GM04503 (cell line): ENCODE measurements at places on chromosomes 12 and 14.

GRCh38 chr12:53561590-53561953 is 54.3 kb upstream of the NPFF start:
- peak; percentile 81 for DNase-seq

GRCh38 chr12:2290091-2290490 is 237.3 kb downstream of the CACNA1C start:
- no peak for DNase-seq

DNA sequence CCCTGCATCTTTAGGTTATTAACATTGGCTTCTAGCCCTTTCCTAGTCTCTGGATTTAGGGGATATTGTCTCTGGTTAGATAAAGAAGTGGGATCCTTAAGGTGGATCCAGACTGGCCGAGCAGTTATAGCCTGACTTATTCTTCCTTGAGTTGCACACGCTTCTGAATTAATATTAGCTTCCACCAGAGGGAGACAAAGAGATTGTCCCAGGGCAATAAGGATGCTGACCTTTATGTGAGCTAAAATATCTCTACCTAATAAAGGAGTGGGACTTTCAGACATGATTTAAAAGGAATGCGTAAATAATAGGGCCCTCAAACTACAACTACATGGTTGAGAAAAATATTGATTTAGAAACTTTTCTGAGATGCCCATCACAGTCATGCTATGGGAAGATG is 139.7 kb downstream of the SLCO1B3 start:
- no peak for DNase-seq

- no peak for DNase-seq
Measured at GRCh38 chr12:23236811-23237210, 611.8 kb downstream of the ETNK1 start.

GRCh38 chr14:68685419-68686204 is 107.3 kb downstream of the ZFP36L1 start:
- DNase-seq = no peak

DNA sequence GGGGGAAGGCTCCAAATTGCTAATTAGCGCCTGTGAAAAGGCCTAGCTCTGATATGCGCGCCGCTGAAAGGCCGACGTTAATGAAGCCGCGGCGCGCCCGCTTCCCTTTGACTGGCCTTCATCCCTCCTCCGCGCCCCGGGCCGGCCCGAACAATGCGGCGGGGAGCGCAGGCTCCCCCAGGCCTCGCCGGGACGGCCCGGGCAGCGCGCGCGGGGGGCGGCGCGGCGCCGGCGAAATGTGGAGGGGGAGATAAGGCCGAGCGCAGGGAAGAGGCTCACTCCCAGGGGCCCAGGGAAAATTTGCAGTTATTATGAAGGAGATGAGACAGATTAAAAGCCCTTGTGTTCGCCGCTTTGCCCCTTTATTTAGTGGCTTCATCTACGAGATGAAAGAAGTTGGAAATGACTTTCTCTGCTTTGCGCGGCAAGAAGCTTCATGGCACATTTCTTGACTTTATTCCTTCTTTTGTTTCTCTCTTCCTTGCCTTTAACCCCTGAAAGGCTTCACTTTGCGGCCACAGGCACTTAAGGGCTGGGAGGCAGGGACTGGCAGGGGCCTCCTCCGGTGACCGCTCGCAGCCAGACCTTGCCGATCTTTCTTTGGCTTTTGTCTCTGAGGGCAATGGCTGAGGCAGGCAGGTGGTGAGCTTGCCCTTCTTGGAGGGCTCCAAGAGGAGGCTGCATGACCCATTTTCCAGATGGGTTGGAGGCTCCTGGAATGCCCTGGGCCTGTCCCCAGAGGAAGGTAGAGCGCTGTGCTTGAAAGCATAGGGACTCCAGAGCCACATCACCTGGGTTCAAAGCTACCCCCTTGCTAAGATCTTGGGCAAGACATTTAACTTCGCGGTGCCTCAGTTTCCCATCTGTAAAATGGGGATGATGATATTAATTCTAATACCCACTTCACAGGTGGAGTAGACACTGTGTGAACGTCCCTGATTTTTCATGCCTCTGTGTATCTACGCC is 12.7 kb upstream of the GPATCH2L start:
- no peak for DNase-seq

DNA sequence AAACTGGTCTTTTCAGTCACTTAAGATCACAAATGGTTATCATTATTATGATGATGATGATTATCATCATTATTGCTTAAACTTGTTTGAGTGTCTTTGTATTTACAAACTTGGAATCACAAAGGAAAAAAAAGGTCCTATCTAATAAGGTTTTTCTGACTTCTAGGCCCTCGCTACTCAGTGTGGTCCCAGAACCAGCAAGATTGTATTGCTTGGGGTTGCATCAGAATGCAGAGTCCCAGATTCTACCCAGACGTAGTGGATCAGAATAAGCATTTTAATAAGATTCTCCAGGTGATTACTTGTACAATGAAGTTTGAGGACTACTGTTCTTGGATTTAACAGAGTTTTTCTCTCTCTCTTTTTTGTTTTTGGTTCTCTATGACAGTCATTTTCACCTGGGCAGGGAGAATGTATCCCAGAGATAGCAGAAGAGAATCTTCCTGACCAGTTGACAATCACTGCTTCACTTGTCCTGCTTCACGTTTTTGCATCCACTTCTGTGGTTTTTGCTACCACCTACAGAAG is 29.3 kb upstream of the PPP1R12A start:
- no peak for DNase-seq

DNA sequence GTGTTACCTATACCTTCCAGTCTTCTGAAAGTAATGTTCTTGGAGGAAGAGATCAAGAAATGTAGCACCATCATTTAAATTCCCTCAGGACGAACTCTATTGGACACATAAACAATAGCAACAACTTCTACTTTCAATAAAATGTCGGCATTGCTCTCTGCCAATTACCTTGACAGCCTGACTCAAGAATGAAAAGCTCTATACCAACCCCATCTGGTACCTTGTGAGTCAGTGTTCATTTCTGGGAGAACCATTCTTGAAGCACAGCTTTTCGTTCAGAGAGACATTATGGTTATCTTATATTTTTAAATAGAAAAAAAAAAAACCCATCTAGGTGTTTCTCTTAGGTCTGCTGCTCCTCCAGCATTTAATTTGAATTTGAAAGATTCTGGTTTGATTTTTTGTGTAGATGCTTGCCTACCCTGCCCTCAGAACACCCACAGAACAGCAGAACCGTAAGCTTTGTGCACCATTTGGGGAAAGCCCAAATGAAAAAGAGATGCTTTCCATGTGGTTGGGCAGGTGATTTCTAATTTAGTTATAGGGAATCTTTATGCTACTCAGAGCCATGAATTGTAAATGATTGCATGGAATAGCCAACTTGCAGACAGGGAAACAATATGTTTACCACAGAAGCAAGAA is 156.0 kb downstream of the SAMD4A start:
- no peak for DNase-seq

- DNase-seq = no peak
Measured at GRCh38 chr14:101328412-101329028, 232.8 kb upstream of the DIO3 start.

GRCh38 chr14:69573831-69574262 is 824 bp downstream of the CCDC177 start:
- DNase-seq = no peak

DNA sequence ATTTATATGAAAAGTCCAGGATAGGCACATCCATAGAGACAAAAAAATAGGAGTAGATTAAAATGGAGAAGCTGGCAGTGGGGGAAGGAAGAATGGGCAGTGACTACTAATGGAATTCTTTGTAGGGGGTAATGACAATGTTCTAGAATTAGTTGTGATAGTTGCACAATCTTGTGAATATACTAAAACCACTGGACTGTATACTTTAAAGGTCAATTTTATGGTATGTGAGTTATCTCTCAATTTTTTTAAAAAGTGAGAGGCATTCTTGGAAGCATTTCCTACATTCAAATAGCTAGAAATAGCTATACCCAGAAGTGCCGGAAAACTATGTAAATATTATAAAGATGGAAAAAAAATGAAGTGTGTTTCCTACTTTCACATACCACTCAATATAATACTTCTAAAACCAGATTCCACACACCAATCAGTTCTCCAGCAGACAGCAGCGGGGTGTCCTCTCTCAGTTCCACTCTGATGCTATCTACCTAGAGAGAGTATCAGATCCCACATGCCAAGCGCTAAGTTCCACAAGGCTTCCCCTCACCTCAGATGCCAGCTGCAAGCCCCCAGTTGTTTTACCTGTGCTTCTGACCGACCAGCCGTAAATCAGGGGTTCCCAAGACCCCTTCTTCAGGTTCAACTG is 41.7 kb upstream of the NID2 start:
- no peak for DNase-seq

GRCh38 chr12:112239881-112240280 is 114.5 kb downstream of the TRAFD1 start:
- DNase-seq = no peak

DNA sequence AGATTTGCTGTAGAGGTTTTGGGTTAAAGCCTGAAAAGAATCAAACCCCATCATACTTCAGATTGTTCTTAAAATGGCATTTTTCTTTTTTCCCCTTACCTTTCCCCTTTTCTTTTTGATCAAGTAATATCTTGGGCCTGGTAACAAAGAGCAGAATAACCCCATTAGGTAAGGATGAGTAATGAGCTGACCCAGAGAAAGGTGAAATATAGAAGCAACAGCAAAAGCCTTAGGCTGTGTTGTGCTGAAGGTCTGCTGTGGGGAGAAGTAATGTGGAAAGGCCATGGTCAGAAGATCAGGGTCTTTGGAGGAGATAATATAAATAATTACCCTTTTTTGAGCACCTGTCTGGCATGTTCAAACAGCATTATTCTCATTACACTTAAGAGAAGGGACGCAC is 42.3 kb downstream of the MIA2 start:
- DNase-seq = no peak

DNA sequence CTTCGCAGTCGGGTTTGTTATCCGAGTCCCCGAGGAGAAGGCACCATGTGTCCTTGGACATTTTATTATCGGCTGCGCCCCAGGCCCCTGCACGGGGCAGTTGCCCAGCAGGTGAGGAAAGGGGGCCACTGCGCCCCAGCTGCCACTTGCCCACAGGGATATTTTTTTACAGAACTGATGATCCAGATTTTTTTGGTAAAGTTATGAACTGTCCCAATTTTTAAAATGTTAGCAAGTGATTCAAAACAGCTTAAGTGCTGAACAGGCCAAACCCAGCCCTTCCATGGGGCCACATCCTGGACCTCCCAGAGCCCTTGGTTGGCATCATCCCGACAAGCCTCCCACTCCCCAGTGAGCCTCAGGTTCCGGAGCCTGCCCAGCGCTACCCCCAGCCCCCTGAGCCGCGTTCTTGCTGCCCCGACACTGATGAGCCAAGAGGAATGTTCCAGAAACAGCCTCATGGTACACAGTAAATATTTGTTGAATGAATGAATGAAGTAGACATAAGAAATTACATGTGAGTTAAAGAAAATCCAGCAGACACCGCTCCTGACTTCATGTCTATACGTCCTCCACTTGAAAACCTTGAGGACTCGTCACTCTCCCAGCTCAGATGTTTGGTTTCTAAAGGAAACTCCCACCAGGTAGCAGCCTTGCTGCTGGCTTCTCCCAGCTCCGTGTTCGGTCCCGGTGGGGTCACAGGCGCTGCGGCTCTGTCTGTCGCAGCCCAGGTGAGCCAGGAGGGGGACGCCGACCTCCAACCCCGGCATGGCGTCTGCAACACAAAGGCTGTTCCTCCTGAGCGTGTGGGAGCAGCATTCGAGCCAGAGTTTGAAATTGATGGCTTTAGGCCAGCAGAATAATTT is 88.5 kb downstream of the ADGRD1 start:
- no peak for DNase-seq

- DNase-seq = no peak
Measured at GRCh38 chr12:116213014-116213413, 64.5 kb downstream of the MED13L start.

GRCh38 chr12:132422040-132422380 is 67.9 kb upstream of the FBRSL1 start:
- no peak for DNase-seq

DNA sequence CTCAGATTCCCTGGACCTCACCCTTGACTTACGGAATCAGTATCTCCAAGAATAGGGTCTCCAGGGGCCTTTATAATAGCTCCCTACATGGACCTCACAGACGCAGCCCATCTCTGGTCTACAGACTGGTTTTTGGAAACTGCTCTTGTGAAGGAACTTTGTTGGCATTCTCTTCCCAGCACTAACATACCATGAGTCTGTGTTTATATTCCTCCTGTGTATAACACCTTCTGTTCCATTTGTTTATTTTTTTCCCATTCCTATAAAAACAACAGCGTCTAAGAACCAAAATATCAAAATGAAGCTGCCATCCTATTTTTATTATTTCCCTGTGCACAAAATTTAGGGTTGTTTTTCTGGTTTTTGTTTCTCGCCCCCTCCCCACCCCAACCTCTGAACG is 131.1 kb downstream of the NEDD1 start:
- no peak for DNase-seq

DNA sequence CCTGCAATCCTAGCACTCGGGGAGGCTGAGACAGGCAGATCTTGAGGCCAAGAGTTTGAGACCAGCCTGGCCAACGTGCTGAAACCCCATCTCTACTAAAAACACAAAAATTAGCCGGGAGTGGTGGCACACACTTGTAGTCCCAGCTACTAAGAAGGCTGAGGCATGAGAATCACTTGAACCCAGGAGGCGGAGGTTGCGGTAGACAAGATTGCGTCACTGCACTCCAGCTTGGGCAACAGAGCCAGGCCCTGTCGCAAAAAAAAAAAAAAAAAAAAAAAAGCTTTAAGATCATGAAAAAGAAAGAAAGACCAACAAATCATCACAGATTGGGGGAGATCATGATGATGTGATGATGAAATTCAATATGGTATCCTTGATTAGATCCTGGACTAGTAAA is 30.6 kb downstream of the WDR89 start:
- DNase-seq = no peak

DNA sequence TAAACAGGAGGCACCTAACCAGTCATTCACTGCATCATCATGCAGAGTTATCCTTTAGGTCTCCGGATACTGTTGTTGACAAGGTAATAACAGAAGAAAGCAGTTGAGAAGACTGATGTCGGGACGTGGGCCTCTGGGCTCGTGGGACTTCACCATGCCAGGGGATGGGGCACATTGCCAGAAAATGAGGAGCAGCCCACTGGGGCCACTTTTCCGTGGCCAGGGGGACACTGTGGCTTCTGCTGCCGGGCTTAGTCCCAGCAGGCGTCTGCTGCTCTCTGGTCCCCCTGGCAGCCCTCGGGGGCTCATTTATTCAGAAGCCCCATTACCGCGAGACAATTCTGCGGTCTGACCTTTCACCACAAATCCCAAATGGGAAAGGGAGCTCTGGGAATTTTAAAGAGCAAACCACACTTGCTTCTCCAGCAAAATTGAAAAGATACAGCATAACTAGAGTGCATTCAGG is 201.2 kb downstream of the DAD1 start:
- no peak for DNase-seq

DNA sequence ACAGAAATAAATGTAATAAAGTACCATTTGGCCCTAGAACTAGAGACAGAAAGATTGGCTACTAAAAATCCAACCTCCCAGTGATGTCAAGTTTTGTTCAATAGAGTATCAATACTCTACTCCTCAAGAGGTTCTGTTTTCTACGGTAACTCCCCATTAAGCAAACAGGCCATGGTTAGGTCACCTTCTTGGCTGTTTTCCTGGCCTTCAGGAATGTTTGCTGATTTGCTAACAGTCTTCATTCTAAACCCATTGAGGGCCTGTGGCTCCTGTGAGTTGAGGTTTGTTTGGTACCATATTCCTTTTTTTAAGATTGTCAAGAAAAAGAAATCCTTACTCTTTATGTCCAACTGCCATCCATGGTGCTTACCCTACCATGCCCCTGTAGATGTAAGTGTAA is 1022.0 kb upstream of the TMEM132C start:
- DNase-seq = no peak
